Activated naive CD8-positive, alpha-beta T cell treated with anti-CD3 and anti-CD28 coated beads, Interleukin-2, amount 50 U/mL, for 24 hours (primary cell): ENCODE measurements at places on chromosomes 2 and 18.

GRCh38 chr2:75800456-75800855, 89.7 kb upstream of the GCFC2 start:
- no peak for DNase-seq

- DNase-seq = no peak
Measured at GRCh38 chr18:76708071-76708721, 114.2 kb upstream of the ZNF236 start.

DNA sequence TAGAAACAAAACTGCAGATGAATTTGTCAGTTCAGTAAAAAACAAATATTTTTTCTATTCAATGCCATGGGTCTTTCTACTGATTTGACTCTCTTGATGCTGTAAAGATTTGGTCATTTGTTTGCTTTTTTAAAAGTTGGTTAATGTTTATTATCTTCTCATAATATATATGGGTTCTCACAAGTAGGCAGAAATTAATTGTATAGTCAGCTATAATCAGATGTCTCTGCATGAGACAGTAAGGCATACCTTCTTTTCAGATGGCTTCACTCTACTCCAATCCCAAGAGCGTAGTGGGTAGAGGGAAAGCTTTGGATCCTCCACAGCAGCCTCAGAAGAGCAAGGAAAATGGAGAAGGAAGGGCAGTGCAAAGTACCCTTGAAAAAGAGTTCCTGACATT, 1202.9 kb upstream of the CELF4 start:
- DNase-seq = no peak

- DNase-seq = no peak
Measured at GRCh38 chr2:176449852-176450251, 180.6 kb downstream of the MTX2 start.

GRCh38 chr18:78743078-78743477, 236.5 kb upstream of the SALL3 start:
- no peak for DNase-seq
